ENCODE measurements at places on chromosomes 6 and 20.

DNA sequence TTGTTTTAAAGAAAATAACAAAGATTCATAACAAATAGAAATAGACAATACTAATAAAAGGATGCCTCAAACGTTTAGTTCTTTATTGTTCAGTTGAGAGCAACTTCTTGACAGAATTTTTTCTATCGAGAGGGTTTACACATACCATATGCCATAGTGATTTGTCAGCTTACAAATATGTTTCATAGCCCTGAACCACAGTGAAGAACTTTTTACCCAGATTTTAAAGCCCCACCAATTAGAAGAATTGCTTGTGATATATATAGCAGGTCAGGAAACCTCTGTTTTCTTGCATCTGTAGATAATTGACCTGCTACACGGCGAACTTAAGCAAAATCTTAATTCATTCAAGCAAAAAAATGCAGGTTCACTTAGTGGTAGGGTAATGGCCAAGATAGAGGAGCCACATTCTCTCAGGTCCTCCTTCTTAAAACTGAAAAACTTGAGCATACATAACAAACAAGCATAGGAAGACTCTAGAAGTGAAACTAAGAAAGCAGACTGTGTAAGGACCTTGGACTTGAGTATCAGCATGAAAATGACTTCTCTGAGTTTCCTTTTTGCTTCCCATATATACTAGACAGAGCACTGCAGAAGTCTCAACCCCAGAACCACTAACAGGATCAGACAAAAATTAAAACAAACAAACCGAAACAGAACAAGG lies 39.5 kb downstream of the CRISP1 start:
- DNase-seq, result no peak

DNA sequence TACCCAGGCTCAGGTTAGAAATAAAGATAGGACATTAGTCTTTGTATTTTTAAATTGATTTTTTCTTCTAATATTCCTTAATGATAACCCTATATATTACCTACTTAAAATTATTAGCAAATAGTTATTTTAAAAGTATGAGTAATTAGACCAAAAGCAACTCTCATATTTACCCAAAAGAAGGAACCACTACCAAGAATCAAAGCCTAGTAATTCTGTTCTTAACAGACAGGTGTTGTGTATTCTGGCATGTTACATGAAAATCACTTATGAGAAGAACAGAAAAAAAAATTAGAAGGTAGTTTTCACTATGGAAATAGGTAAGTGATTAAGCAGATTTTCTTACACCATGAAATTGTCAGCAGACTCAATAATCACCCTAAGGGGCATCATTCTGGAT lies 105.1 kb downstream of the ATG5 start:
- DNase-seq, result no peak

GRCh38 chr6:139239064-139239463 lies 52.7 kb downstream of the TXLNB start:
- no peak for DNase-seq

DNA sequence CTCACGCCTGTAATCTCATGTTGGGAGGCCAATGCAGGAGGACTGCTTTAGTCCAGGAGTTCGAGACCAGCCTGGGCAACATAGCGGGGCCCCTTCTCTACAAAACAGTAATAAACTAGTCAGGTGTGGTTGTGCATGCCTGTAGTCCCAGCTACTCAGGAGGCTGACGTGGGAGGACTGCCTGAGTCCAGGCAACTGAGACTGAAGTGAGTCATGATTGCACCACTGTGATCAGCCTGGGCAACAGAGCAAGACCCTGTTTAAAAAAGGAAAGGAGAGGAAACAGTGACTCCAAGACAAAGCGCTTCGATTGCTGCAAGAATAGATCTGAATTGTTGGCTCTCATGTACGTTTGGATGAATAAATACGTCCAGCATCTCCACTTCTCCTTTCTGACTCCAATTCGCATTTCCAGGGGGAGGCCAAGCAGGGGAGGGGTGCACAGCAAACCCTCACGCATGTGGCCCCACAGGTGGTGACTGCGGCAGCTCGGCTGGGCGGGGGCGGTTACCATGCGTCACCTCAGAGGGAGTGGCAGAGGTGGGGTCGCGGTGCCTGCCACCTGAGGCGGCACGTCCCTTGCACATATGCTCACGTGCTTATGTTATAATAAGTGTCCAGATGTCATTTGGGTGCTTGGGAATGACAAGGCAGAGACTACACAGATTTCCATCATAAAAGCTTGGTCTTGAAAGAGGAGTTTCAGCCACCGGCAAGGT lies 95.1 kb upstream of the MPC1 start:
- no peak for DNase-seq

DNA sequence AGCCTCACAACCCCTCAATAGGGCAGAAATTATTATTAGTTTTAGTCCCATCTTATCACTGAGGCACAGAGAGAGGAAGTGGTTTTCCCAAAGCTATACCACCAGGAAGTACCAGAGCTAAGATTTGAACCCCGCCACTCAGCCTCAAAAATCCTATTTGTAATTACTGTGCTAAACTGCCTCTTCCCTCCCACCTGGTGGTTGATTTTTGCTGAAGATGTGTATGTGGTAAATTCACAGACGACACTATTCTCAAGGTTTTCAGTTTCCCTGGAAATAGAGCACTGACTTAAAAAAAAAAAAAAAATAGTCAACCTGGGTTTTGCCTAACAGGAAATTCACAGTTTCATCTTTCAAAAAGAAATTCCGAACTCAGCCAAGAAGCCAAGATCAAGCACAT lies 57.9 kb downstream of the TSHZ2 start:
- no peak for DNase-seq

GRCh38 chr6:4948781-4949450 lies 54.9 kb downstream of the RPP40 start:
- DNase-seq, result no peak

DNA sequence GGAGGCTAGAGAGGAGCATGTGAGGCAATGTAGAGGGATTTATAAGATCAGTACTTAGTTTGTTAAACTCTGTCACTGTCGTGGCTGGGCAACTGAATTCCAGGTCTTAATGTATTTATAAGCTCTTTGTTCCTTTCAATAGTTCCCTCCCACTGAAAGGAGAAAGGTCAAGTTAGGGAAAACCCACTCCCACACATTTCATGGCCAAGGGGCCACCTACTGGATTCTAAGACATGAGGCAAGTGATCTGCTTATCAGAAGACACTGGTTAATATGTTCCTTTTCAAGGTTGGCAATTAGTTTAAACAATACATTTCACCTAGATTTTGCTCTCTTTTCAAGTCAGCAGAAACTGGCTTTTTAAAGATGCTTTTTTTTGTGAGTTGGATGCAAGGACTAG lies 5.4 kb upstream of the GSTA5 start:
- DNase-seq, result no peak

- DNase-seq, result peak; percentile 60
Observed at GRCh38 chr20:34515484-34516246, 557 bp upstream of the DYNLRB1 start.

DNA sequence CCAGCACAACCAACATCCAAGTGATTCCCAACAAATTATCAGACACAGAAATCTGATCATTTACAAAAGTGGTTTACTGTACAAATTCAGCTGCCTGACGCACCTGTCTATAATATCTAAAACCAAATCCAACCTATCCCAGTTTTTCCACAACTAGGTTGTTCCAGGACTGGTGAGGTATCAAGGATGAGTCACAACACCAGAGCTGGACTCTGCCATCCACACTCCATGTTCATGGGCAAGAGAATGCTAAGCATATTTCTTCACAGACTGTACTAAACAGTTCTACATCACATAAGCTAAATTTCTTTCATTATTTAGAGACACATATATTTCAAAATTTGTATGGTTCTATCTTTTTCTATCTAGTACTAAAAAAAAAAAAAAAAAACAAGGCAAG lies 141.6 kb downstream of the BTBD9 start:
- DNase-seq, result no peak

DNA sequence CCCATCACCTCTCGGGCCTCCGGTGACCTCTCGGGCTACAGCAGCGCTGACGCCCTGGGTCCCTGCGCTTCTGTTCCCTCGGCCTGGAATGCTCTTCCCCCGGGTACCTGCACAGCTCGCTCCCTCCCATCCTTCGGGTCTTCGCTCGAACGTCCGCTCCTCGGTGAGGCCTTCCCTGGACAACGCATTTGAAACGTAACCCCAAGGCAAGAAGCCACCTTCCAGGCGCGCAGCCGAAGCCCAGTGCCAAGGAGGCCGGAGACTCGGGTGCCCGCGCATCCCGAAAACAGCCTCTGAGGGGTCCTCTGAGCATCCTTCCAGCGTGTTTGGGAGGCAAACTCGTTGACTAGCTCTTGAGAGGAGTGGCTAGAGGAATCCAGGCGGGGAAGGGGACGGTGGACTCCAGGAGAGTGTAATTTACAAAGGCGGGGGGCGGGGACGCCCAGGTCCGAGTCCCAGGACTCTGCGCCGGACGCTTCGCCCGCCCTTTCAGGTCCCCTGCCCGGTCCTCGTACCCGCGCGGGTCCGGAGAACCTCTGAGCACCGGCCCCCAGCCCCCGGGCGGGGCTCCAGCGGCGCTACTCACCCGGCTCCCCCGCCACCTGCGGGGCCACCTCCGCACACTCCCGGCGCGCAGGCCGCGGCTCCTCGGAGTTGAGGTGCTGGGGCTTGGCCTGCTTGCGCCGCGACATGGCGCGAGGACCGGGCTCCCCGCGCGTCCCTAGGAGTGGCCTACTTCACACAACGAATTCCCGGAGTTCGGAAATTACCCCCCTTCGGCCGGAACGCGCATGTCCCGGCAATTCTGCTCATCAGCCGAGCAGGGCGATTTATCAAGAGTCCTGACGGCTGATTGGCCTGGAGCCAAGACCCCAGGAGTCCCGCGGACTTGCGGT lies 86.8 kb downstream of the ZFP64 start:
- DNase-seq, result peak; percentile 72

DNA sequence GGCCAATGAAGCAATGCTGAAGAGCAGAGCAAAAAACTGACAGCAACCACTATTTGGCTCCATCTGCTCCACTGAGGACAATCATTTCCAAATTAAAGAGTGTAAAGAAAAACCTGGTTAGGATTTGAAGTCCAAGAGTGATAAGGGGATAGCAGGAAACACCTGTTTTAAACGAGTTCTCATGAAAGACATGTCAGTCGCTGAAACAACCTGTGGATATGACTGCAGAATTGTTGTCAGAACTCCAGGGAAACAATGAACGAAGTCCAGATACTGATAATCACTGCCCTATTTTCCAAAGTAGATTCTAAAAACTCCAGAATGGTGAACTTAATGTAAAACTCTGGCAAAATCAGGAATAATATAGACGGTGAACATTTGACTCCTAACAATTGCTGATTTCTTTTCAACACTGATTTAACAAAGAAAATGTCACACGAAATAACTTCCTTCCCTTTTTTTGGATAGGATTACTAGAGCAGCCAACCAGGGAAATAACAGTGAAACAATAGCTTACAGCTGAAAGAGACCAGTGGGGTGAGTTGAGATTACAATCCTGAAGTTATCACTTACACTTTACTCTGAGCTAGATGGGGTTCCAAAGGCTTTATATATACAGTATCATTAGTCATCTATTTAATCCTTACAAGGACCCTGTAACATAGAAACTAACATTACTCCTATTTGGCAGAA lies 83.7 kb downstream of the ELOVL5 start:
- peak; percentile 70 for DNase-seq

DNA sequence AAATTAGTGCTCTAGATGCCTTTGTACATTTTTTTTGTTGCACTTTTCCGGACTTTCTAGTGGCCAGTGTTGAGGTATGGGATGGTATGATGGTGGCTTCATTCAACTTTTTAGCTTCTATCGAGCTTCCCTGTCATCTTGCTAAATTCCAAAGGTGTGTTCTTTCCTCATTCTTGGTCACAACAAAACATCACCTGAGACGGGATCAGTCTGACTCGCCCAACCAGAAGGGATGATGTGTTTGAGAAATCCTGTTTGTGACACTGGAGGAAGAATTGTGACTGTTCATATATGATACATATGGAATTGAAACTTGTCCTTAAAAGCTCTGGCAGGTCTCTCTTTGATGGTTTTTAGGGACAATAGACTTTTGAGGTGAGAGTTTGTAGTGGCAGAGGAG lies 33.8 kb downstream of the KCNS1 start:
- DNase-seq, result no peak

GRCh38 chr6:35808688-35809087 lies 3.5 kb downstream of the LHFPL5 start:
- DNase-seq, result no peak

DNA sequence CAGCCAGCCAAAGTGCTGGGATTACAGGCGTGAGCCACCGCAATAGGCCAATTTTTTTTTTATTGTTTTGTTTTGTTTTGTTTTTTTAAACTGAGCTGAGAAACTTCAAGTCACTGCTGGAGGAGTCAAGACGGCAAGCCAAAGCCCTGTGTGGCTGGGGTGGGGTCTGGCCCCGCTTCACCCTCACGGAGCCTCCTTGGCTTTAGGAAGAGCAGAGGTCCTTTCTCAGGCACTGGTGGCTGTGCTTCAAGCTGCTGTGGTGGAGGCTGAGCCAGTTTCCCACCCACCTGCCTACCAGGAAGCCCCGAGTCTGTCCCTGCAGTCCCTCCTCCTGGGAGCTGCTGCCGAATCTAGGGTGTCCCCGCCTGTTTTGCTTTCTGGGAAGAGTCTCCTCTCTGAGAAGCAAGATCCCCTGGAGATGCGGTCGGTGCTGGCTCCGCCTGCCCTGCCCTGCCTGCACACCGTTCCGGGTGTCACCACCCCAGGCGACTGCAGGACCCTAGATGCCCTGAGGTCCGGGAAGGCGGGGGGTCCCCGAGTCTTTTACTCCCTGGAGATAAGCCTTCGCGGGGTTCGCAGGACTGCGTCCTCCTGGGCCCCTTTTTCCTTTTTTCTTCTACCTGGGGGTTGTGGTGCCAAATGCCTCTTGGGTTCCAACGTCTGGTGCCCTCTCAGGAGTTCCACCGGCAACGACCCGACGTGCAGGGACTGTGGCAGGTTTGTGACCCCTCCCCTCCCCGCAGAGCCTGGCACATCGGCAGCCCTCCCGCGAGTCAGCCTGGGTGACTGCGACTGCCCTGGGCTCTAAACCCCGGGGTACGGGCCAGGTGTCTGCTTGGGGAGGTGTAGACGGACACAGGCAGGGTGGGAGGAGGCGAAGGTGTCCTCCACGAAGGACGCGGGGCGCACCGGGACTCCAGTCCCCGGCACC lies 100.7 kb downstream of the TAF4 start:
- DNase-seq, result no peak

- DNase-seq, result no peak
Observed at GRCh38 chr6:105021399-105021798, 64.5 kb downstream of the LIN28B start.
